ENCODE measurements at places on chromosomes 3 and 15.

- DNase-seq, result no peak
Observed at GRCh38 chr3:134910026-134910425, 115.0 kb downstream of the EPHB1 start.

GRCh38 chr3:55416331-55416821, 70.7 kb downstream of the WNT5A start:
- DNase-seq, result no peak

- DNase-seq, result no peak
Observed at GRCh38 chr3:160106905-160107861, 118.0 kb upstream of the C3orf80 start.

GRCh38 chr3:154018100-154018696, 103.0 kb upstream of the ARHGEF26 start:
- no peak for DNase-seq

- DNase-seq, result no peak
Observed at GRCh38 chr15:99496302-99496629, 69.5 kb upstream of the MEF2A start.

DNA sequence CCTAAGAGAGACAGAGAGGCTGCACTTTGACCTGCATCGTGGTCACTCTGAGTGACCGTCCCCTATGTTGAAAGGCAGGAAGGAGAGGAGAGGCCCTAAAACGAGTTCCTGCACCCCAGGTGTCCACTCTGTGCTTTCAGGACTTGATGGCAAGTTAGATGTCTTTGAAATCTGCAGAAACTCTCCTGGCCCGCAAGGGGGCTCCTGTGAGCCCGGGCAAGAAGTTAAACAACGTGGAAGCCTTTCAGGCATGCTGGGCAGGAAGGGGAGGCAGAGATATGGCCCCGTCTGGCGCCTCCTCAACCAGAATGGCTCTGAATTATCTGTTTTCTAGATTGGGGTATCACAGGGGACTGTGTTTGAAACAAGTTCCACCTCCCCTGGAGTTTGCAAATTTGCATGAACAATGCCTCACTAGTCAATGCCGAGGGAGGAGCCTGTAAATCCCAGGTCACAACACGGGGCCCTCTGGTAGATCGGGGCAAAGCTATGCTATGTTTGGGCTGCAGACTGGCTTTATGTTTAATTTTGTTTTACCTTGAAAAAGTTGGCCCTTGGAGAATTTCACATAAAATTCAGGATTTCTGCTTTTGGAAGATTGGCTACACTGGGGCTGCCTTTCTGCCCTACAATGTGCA, 9.8 kb downstream of the CTXND1 start:
- DNase-seq, result no peak

GRCh38 chr3:49401766-49402165, 10.0 kb downstream of the RHOA start:
- DNase-seq, result no peak

GRCh38 chr15:62904041-62904910, 138.3 kb upstream of the TPM1 start:
- no peak for DNase-seq

DNA sequence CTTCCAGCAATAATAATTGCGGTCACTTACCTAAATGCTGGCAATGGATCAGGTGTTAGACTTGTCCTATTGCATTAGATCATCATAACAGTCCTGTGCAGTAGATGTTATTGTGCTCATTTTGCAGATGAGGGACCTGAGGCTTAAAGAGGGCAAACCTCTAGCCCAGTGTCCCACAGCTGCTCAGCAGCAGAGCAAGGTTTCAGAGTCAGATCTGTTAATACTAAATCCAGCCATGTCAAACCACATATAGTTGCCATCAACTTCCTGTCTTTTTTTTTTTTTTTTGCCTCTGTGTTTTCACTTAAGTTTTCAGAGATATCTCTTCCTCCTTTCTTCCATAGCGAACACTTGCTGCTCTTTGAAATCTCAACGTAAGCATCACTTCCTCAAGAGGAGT, 12.1 kb downstream of the FEZF2 start:
- DNase-seq, result no peak

DNA sequence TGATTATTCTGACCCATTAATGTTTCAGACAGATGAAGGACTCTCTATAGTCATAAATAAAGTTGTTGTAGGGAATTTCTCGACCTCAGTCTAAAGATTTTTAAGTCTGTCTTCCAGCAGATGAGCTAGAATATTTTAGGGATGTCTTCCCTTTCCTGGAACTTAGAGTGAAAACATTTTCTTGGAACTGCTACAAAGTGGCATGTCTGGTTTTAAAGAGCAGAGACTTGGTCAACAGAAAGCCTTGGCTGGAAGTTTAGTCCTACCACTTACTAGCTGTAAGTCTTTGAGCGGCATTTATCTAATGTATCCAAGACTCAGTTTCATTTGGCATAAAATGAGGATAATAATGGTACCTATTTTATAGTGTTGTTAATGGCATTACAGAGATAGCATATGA, 120.0 kb upstream of the TGFBR2 start:
- DNase-seq, result no peak

DNA sequence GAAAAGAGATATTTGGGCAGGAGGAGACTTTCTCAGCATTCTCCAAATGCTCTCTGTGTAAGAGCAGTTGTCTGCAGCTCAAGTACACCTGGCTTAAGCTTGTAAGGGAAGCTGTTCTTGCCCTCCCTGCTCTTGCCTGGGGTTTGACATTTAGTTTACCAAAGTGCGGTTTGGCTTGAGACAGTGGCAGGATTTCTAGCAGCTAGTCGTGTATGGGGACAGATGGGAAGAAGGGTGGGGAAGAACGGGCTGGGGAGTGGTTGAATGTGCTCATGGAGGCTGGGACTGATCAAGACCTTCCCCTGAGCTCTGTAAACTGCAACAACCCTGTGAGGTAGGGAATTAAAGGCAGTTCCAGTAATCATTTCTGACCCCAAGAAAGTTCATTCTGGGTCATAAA, 39.8 kb downstream of the SQOR start:
- DNase-seq, result no peak

- no peak for DNase-seq
Observed at GRCh38 chr15:23385886-23386430, 31.4 kb downstream of the GOLGA8S start.

DNA sequence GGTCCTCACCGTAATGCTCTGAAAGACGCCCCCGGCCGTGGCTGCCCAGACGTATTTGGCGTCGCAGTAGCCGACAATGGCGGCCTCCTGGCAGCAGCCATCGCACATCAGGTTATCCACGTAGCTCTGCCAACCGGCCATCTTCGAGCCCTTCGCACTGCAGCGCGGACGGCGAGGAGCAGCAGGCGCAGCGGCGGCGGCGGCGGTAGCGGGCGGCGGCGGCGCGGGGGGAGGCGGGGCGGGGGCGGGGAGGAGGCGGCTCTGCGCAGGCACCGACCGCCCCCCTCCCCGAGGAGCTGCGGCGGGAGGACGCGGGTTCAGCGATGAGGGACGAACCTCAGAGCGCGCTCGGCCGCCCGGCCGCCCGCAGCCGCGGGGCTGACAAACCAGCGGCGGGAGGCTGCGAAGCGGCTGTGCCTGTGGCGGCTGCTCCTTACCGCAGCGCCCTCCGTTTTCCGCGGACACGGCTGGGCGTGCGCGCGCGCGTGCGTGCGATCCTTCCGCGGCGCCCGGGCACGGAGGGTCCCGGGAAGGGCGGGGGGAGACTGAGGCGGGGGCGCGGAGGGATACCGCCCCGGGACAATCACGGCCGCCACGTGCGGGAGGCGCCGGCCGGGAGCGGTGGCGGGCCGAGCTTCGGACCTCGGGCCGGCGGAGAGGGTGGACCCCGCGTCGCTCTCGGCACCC, at the start of gene PFN2:
Gene PFN2 (minus strand): TSS at position 180 of the 687 bp plus-strand sequence. CDS start 39 bp downstream, at position 141.
- peak; percentile 60 for DNase-seq

DNA sequence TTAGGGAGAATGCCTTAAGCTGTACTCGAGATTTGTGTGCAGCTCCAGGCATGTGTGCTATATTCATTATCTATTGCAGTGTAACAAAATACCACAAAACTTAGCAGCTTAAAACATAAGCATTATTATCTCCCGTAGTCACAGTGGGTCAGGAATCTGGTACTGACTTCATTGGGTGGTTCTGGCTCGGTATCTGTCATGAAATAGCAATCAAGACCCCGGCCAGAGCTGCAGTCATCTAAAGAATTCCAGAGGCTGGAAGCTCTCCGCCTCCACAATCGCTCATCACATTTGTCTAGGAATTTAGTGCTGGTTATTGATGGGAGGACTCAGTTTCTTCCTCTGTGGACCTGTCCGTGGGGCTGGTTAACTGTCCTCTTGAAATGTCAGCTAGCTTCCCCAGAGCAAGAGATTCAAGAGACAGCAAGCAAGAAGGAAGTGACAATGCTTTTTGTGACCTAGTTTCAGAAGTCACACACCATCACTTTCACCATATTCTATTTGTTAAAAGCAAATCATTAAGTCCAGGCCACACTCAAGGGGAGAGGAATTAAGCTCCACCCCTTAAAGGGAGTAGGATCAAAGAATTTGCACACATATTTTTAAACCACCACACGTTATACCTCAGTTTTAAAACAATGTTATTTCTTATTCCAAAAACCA, 76.1 kb downstream of the TOP2B start:
- no peak for DNase-seq

- DNase-seq, result no peak
Observed at GRCh38 chr3:42177801-42178150, 86.6 kb downstream of the TRAK1 start.

DNA sequence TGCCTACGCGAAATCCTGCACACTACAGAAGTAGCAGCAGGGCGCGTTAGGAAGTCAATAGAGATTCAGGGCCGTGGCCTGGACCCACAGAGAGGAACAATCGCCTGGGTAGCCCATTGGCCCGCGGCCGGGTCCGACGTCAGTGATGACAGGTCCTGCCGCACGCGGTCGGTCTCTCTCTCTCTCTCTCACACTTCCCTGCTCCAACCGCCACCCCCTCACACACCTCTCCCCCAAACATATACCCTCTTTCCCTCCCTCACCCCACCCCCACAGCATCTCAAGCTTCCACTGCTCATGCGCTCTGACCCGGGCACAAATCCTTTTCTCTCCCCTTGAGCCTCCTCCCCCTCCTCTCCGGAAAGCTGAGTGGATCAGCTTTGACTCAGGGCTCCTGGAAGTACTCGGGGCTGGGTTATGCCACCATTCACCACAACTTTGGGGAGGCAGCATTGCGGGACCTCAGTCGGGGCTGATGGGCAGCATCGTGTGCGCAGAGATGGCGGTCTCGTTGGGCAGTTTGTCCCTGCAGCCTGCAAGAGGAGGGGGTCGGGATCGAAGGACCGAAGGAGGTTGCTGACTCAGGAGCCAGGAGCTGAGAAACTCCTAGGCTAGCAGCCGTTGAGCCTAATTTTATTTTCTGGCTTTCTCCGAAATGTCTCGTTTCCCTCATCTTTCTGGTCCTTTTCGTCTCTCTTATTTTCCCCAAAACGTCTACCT, 9.0 kb downstream of the ZIC4 start:
- DNase-seq, result no peak

DNA sequence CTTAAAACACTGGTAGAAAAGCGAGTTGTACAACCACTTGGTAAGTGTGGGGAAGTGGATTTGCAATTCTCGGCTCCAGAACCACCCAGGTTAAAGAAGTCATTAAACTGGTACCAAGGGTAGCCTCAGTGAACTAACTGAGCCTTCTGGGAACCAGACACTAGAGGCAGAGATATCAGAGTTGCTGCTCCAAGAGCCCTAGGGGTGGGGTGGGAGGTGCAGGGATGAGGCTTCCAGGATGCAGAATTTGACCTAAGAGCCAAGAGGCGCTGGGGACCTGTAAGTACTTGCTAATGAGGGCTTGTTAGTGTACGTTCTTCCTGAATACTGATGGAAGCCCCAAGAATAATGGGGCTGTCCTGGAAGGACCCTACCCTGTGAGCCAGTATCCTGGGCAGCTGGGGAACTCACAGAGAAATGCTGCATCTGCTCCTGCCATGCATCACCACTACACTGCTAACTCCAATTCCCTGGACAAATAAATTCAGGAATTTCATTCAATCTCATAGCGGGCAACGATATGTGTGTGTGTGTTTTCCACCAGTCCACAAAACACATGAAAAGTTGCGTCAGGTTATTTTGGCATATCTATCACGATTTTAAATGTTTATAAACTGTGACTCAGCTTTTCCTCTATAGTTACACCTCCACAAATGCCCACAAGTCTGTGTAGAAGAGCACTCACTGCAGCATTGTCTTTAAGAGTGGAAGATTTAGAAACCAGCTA, 23.8 kb downstream of the STIMATE start:
- DNase-seq, result no peak

GRCh38 chr3:156388497-156389448, 166.1 kb downstream of the SSR3 start:
- no peak for DNase-seq

- no peak for DNase-seq
Observed at GRCh38 chr3:143118630-143119008, 952 bp upstream of the CHST2 start.

- no peak for DNase-seq
Observed at GRCh38 chr15:78651007-78651406, 10.0 kb upstream of the CHRNB4 start.

DNA sequence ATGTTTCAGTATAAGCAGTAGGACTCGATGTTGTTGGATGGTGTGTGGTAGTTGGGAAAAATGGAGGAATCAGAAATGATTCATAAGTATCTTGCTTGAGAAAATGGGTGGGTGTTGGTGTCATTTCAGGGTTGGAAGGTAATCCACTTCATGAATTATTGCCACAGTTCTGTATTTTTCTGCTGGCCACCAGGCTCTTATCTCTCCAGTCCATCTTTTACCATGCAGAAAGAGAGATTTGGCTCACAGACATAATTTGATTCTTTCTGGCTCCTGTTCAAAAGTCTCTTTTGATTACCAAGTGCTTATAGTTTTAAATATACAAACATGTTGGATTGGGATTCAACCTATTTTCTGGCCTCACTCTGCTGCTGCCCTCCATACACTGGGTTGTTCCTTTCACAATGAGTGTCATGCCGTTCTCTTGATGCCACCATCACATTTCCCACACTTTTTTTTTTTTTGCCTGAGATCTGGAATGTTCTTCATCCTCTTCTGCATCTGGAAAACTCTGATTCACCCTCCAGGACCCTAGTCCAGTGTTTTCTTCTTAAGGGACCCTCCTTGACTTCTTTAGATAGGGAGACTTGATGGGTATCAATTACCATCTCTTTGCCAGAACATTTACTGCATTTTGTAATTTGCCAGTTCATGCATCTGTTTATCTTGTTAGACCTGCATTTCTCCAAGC, 69.4 kb upstream of the GAP43 start:
- DNase-seq, result no peak

GRCh38 chr3:177426878-177427495, 229.7 kb upstream of the TBL1XR1 start:
- peak; percentile 92 for DNase-seq

DNA sequence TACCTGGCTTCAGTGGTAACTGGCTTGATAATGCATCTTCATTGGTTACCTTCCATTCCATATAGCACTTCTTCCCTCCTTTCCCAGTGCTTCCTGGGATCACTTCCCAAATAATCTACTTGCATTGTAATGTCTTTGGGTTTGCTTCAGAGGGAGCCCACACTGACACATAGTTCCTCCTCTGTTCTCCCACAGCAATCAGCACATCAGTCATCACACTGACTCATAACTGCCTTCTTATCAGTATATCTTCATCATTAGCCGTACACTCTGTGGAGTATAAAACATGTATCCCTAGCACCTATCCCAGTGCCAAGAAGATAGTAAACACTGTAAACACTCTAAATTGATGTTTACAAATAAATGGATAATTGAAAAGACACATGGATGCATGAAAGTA, 91.4 kb upstream of the SCN10A start:
- DNase-seq, result no peak

- no peak for DNase-seq
Observed at GRCh38 chr3:46930166-46930944, 46.2 kb downstream of the CCDC12 start.

GRCh38 chr3:22349215-22349851, 598.3 kb upstream of the ZNF385D start:
- DNase-seq, result no peak

GRCh38 chr3:69294014-69294766, 91.7 kb downstream of the FRMD4B start:
- DNase-seq, result no peak

All from CD4-positive, CD25-positive, alpha-beta regulatory T cell (primary cell).